Ascending aorta (tissue), 2 donors: ENCODE measurements at places on chromosomes 4 and X.

DNA sequence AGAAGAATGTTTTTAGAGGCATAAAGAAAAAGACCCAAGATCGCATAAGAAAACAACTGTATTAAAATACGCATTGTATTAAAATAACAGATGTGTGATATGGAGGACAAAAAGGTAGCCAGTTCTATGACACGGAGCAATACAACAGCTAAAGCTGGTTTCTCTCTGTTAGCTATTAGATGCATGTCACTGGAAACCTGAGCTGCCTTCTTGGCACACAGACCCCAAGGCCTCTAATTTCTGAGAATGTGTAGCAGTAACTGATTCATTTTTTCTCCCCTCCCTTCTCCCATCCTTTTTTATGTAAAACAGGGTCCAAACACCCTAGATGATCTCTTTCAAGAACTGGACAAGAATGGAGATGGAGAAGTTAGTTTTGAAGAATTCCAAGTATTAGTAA is 4.1 kb downstream of the S100G start:
- no peak for DNase-seq

DNA sequence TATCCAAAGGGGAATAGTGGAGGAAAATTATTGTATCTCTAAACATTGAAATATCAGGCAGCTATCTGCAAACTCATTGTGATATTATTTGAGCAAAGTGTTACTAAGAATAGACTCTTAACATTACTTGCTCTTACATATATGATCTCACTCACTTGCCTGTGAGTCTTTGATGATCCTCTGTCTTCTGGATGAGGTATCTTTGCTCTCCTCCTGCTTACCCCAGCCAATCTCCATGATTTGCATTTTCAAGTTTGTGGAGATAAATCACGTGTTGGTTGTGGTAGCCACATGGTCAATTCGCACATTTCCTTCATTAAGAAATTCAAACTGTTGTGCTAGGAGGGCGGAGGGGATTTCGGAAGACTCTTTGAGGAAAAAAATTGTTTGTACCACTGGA is 169.9 kb upstream of the S100G start:
- DNase-seq, result no peak

GRCh38 chr4:141595531-141595930 is 40.9 kb upstream of the IL15 start:
- DNase-seq, result no peak

DNA sequence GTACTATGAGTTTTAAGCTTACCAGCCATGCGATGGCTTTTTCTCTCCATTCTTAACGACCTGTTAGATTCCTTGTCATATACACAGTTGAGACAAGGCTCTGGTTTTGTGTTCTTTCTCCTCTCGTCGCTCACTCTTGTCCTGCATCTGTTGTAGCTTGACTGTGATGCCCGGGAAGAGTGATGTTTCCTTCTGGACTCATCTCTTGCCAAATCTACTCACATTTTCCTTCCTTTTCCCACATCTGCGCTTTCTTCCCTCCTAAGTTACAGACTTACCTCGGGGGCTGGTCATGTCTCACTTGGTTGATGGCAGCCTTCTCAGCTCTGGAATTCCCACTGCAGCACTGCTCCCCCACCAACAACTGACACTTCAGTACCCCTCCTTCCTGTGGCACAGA is 4.8 kb upstream of the MAP7D3 start:
- no peak for DNase-seq

GRCh38 chr4:56330691-56331090 is 56.6 kb downstream of the AASDH start:
- no peak for DNase-seq

- no peak for DNase-seq
These were observed 329.3 kb downstream of the GBA3 start for GRCh38 chr4:23022032-23022431.

DNA sequence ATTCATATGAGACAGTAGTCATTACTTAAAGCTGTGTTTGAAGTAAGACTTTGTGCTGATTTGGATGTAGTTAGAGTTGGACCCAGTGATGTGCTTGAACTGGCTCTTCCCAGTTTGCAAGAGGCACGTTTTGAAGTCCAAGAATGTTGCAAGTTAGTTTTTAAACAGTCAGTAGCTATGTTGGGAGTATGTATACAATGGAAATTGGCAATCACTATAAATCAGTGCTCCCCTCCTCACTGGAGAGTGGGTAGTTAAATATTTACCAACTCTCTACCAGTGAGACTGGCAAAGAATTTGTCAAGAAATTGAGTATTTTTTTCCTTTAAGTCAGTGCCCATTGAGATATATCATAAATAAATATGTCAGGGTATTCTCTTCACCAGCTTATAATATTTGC is 191.9 kb upstream of the SPRY1 start:
- no peak for DNase-seq

GRCh38 chr4:176645246-176645960 is 147.3 kb downstream of the VEGFC start:
- DNase-seq, result no peak

- DNase-seq, result no peak
These were observed 181.1 kb upstream of the PRPS2 start for GRCh38 chrX:12610079-12610478.

DNA sequence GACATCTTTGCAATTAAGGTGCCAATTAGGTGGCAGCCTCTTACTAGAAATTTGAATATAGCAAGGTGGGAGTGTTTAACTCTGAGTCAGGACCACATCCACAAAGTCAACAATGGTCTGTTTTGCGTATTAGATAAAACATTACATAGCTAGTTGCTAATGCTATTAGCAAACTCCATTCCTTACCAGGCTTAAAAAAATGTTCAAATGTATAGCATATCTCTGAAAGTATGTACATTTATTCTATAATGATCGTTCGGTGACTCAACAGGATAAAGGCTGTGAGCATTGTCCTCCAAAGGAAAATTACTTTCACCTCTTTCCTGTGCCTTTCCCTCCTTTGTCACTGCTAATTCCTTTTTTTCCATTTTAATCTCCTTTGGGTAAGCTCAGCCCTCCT is 74.5 kb downstream of the SYTL5 start:
- DNase-seq, result no peak

- DNase-seq, result no peak
These were observed 72.2 kb upstream of the ELOVL6 start for GRCh38 chr4:110270492-110271197.

DNA sequence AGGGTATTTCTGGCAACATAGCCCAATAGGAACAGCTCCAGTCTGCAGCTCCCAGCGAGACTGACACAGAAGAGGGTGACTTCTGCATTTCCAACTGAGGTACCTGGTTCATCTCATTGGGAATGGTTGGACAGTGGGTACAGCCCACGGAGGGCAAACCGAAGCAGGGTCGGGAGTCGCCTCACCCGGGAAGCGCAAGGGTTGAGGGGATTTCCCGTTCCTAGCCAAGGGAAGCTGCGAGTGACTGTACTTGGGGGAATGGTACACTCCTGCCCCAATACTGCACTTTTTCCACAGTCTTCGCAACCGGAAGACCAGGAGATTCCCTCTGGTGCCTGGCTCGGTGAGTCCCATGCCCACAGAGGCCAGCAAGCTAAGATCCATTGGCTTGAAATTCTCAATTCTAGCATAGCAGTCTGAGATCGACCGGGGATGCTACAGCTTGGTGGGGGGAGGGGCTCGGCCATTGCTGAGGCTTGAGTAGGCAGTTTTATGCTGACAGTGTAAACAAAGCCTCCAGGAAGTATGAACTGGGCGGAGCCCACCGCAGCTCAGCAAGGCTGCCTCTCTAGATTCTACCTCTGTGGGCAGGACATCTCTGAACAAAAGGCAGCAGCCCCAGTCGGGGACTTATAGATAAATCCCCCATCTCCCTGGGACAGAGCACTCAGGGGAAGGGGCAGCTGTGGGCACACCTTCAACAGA is 14.0 kb upstream of the ADAD1 start:
- no peak for DNase-seq

DNA sequence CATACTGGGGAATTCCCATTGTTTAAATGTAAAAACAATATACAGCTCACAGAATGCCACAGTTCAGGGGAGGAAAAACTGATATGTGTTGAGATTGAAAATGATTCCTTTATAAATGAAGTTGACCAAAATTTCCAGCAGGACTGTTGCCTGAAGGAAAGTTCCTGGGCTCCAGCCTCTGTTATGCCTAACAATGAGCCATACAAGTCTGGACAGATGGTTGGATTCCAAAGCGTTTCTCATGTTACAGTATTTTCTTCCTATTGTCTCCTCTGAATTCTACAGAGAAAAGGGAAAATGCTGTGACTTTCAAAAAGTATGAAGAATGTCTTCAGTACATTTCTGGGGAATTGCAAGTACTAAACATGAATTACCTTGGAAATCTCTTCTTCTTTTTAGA is 73.3 kb downstream of the ALPK1 start:
- DNase-seq, result no peak

DNA sequence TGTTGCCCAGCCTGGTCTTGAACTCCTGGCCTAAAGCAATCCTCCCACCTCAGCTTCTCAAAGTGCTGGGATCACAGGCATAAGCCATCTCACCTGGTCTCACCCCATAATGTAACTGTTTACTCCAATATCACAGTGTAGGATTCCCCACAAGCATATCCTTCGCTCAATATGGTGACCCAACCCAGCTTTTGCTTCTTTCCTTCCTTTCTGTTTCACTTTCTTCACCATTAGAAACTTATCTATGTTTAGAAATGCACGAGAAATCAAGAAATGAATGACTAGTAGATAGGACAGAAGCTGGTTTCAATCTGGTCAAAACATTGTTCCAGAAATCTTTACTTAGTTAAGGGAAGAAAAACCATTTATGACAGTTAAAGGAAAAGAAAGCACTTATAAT is 18.9 kb downstream of the TSPAN5 start:
- DNase-seq, result no peak

DNA sequence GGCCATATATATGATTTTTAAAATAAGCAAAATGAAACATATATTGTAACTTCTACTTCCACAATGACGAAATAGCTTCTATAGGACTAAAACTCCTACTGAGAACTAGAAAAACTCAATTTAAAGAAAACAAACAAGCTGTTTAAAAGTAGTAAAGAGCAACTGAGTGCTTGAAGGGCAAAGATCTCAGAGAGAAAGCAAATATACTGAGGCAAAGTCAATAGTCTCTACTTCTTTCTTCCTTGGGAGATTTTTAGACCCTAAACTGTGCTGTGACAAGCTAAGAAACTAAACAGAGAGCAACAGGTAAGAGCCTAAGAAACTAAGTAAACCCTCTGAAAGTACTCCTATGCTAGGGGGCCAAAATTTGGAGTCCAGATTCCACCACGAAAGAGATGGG is 8.6 kb downstream of the RCHY1 start:
- DNase-seq, result no peak

- DNase-seq, result no peak
These were observed 2.3 kb downstream of the AMMECR1 start for GRCh38 chrX:110315551-110315950.

DNA sequence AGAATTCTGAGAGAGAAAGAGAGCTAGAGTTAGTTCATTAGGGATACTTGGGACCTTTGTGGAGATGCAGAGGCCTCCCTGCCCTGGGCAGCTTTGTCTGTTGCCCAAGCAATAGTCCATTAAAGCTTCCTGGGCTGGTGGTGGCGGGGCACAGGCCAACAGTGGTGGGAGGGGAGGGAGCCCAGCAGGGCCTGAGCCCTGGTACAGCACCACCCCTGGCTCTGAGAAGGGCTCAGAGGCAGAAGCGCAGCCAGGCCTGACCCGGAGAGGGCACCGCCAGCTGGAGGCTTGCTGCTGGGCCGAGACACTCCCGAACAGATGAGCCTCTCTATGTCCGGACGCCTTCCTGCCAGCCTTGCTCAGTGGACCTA is 65.3 kb downstream of the EFNB1 start:
- no peak for DNase-seq

GRCh38 chr4:117434424-117434823 is 349.0 kb upstream of the TRAM1L1 start:
- no peak for DNase-seq

- no peak for DNase-seq
These were observed 50.4 kb upstream of the SCRG1 start for GRCh38 chr4:173449380-173449717.

- peak; percentile 65 for DNase-seq
These were observed 602 bp downstream of the PRKX start for GRCh38 chrX:3712870-3713224.

DNA sequence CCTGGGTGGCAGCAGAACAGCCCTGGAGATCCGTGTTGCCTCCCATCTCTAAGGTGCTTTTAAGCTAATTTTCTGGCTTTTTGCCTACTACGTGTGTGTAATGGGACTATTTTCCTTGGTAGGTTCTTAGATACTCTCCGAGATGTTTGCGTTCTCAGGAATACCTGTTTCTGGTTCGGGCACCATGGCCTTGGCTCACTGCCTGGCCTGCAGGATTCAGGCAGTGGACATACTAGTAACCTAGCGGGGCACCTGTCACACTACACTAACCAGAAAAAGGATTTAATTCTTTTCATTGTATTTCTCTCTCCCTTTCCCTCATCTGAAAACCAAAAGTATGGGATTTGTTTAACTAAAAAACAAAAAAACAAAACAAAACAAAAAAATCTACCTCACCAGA is 29.2 kb downstream of the FHIP1A start:
- DNase-seq, result no peak

- DNase-seq, result no peak
These were observed 2.2 kb downstream of the NMU start for GRCh38 chr4:55633903-55634302.
